ENCODE measurements at places on chromosomes 16 and 17.

GRCh38 chr16:83630979-83631378, 176.8 kb upstream of the HSBP1 start:
- no peak for DNase-seq

DNA sequence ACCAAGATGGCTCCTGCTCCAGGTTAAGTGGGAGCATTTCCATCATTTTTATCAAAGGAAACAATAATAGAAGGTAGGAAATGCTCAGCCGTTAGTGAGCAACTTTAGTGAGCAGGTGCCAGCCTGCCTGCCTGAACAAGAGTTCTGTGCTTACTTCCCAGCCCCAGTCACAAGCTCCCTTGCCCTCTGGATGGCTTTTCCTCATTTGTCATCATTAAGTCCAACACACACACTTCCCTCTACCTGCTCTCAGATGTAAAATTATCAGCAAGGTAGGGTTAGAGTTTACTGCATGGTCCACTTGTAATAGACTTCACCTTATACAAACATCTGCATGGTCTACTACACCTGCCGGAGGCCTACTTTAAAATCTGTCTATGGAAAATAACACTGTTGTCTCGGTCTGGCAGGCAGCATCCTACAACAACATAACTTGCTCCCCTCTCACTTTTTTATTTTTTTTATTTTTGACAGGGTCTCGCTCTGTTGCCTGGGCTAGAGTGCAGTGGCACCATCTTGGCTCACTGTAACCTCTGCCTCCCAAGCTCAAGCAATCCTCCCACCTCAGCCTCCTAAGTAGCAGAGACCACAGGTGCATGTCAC, 12.7 kb downstream of the TEX2 start:
- DNase-seq = no peak

DNA sequence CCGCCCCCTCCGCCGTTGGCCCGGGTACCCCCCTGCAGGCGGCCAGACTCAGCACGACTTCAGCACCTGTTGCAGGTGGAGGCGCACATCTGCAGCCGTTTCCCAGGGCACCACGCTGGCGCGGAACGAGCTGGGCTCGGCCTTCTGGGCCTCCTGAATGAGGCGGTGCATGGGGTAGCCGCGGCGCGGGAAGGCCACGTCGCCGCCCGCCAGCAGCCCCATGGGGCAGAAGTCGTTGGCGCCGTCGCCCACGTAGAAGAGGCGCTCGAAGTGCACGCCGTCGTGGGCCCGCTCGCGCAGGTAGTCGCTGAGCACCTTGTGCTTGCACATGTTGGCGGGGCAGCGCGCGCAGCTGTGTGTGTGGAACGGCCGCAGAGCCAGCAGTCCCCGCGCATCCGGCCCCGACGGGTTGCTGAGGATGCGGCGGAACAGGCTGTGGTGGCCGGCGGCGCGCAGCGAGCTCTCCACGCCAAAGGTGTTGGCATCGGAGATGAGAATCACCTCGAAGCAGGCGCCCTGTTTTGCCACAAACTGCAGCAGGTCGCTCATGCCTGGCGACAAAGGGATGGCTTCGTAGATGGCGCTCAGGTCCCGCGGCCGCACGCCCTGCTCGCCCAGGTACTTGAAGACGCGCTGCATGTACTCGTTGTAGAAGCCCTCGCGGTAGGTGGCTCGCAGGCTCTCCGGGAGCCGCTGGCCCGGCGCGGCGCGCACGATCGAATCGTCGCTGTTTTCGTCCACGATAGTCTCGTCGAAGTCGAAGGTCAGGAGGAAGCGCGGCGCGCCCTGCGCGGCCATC, 6.2 kb downstream of the PHOSPHO1 start:
- no peak for DNase-seq

DNA sequence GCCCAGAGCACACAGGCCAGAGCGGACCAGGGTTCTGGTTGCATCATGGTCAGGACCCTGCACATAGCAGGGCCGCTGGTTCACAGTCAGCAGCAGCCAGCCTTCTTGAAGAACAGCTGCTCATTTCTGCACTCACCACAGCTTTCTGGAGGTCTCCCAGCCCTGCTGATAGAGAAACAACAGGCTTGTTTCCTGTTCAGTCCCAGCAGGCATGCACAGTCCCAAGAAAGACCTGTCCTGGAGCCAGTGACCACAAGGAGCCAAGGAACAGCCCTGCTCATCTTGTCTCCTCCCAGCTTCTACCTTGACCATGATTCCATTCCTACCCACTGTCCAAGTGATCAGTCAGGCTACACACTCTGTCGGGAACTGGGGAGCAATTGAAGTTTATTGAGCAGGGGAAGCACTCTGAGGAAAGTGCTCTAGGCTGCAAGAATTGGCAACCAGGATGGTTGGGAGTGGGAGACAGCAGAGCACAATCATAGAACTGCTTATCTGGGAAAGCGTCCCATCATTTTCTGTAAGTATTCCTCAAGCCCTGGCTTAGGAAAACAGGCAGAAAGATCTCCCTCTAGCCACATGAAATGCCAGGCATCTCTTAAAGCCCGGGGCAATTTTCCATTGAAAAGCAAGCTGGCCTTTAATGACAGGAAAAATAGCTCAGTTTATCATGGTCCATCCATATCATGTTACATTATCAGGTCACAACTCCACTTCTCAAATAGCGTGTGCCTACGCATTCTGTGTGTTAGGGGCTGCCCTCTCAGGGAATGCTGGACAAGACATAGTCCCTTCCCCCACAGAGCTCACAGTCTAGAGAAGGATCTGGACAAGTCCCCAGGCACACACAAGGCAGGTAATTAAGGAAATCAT, 155.4 kb upstream of the FOXF1 start:
- no peak for DNase-seq

- no peak for DNase-seq
Observed at GRCh38 chr16:24734382-24734781, 4.9 kb downstream of the TNRC6A start.

- DNase-seq = peak; percentile 17
Observed at GRCh38 chr17:82883419-82884031, 43.7 kb upstream of the ZNF750 start.

- no peak for DNase-seq
Observed at GRCh38 chr16:529012-529575, 1.6 kb downstream of the CAPN15 start.

- DNase-seq = no peak
Observed at GRCh38 chr17:15480204-15480603, 12.8 kb upstream of the CDRT4 start.

DNA sequence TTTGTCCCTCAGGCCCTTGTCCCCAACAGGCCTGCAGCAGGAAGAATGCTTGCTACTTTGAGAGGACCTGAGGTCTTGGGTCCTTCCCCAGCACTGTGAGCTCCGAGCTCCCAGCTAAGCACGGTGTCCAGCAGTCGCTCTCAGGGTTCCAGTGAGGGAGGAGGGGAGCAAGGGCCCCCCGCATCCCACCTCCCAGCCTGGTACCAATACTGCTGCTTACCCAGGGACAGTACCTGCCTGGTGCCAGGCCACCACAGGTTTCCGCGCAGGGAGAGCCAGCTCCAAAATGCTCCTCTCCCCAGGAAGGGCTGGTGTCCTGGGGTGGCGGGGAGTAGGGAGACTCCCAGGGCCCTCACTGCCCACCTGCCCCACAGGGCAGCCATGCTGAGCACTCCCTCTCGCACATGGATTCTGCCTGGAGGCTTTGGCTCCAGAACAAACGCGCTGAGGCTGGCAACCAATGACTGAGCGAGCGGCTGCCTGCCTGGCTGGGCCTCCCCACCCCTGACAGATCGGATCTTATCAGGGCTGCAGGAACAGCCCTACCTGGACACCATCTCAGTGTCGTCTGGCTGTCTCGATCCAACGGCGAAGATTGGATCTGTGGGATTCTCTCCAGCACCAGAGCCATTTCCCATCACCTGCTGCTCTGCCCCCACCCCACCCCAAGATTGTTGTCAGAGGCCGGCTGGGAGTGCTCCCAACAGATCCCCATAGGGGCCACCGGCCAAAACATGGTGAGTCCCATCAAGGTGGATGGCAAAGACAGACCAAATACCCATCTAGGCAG, 2.4 kb downstream of the DOK4 start:
- peak; percentile 51 for DNase-seq
